ENCODE measurements at places on chromosomes 3 and 15. TPM values are rescaled to one million over a fixed set of nuclear protein-coding genes. Genes with fewer than 3 reads are reported as not detected.

IMPG2 gene
- 0.02 TPM for total RNA-seq

TGM4 gene
- total RNA-seq = not detected

CCNL1 gene
- 93.9 TPM for total RNA-seq

OSBPL10 gene
- total RNA-seq = 46.7 TPM

FSIP1 gene
- 0.64 TPM for total RNA-seq

SLC6A11 gene
- total RNA-seq = 1.9 TPM

CCDC39 gene
- total RNA-seq = 0.79 TPM

ROPN1B gene
- not detected for total RNA-seq

CD47 gene
- 15.4 TPM for total RNA-seq

CIDEC gene
- not detected for total RNA-seq

KBTBD13 gene
- not detected for total RNA-seq

APOD gene
- total RNA-seq = not detected

TGFBR2 gene
- 9.6 TPM for total RNA-seq

UROC1 gene
- total RNA-seq = not detected

ISL2 gene
- total RNA-seq = 0.33 TPM

KLHL40 gene
- not detected for total RNA-seq

C15orf62 gene
- total RNA-seq = 0.70 TPM

DHX36 gene
- 103 TPM for total RNA-seq

TRIP4 gene
- total RNA-seq = 22.9 TPM

BNIP2 gene
- 43.0 TPM for total RNA-seq

ANKUB1 gene
- total RNA-seq = not detected

VEPH1 gene
- total RNA-seq = 7.7 TPM

GREM1 gene
- 1.1 TPM for total RNA-seq

CHST2 gene
- total RNA-seq = 6.3 TPM

SH3BP5 gene
- 6.8 TPM for total RNA-seq
